ENCODE measurements at places on chromosomes 5 and 9.

DNA sequence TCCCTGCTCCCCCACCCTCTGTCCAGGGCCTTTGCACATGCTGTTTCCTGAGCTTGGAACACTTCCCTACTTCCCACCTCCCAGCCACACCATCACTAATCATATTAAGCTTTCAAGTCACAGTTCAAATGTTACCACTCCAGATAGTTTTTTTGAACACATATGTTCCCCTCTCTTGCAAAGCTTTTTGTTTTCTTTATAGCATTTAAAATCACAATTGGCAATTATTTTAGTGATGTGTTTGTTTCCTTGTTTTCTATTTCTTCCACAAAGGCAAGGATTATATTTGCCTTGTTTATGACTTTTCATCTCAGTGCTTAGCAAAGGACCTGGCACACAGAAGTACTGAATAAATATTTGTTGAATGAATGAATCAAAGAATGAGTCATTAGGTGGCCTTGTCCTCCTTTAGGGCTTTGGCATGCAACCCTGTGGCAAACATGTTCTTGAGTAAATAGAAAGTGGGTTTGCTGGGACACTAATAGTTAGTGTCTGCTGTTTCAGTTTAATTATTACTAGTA lies 386.8 kb downstream of the FGF10 start:
- DNase-seq = no peak

DNA sequence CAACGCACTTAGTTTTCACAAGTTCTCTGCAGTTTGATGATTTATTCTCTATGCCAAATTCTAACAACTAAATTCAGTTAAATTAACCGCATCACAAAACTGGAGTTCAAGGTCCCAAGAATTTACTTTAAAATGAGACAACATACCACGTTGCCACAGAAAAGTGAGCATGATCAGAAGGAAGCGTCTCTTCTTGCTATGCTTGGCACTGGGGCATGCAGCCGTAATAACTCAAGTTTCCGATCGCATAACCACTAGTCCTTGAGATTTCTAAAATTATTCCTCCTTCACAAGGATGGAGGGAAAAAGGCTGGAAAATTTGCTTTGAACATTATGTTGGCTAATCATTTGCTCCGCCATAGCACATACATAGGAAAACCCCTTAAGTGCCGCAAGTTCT lies 13.9 kb downstream of the NFIB start:
- no peak for DNase-seq

DNA sequence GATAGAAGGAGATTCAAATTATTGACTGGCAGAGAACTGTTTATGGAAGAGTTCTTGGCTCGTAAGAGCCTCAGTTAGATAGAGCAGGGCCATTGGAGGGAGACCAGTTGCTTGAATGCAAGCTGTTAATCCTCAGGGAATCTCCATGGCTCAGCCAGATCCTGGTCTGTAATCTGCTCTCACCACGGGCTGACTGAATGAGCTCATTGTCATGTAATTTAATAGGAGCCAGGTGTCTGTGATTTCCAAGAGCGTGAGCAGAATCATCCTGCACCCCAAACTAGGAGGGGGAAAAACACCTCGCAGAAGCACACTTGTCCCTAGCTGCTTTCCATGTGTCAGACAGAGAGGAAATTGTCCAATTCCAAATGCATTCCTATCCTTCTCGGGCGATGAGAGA lies 19.1 kb upstream of the KCNMB1 start:
- no peak for DNase-seq

- no peak for DNase-seq
Measured at GRCh38 chr9:2448193-2448738, 173.3 kb upstream of the VLDLR start.

DNA sequence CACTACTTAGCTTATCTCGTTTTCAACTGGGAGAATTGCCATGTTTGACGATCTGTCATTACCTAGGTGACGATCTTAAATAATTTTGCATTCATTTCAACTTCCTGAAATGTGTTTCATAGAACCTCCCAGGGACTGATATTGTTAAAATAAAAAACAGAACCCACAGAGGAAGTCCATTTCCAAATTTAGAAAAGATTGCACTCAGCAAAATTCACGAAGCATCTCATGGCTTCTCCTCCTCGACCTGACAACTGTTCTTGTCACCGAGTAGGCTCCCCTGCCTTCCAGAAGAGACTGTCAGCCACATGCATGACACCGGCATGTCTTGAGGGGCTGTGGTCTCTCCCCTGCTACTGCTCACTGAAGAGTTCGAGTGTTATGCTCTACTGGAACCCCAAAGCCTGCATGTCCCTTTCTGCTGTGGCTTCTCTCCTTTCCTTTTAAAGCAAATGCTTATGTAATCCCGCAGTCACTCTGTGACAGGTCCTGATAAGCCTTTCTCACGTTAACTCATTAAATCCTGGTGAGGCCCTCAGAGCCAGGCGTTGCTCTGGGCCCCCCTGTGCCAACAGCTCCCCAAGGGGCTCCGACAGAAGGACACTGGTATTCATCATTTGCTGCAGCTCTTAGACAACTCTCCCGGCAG lies 26.8 kb upstream of the ANKRD33B start:
- no peak for DNase-seq

- DNase-seq = no peak
Measured at GRCh38 chr5:5978501-5979376, 399.6 kb downstream of the MED10 start.
